ENCODE measurements at places on chromosomes 4 and X. TPM values are rescaled to one million over a fixed set of nuclear protein-coding genes. Genes with fewer than 3 reads are reported as not detected.

- no peak overlapping the region for H3K4me3 ChIP-seq
- H3K27me3 ChIP-seq = no peaks in the 10 kb centered on the region
- no peak overlapping the region for H3K27ac ChIP-seq
Measured at GRCh38 chr4:1492651-1493539, 86.7 kb upstream of the NKX1-1 start.

DNA sequence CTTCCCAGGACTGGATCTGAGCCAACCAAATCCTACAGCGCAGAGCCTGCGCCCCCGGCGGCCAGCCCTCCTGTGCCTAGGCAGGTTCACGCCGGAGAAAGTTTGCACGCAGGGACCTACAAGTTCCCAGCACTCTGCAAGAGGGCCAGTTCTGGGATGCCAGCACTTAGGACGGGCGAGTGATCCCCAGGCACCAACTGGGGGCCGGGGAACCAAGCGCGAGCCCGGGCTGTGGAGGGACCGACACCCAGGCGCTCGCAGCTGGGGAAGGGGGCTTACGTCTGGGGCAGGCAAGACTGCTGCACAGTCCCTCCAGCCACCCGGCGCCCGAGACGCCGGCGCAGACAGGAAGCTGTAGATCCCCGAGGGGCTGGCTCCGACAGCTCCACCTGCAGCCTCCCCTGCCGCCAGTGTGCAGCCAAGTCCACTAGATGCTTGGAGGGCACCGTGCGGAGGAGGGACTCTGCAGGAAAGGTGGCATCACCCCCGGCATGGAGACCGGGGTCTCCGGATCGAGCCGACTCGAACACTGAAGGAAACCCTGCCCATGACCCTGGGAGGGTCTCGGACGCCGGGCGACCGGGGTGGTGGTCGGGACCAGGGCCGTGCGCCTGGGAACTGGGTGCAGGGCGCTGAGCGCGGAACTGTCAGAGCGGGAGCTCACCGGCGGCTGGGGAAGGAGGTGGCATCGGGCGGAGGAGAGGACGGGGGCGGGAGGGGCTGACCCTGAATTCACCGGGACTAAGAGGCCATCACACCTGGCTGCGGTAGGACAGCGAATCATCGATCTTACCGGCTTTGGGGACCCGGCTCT, 566 bp downstream of the CORIN start:
- peaks cover 1% of the 10 kb centered on the region for H3K36me3 ChIP-seq
- peaks cover 16% of the 10 kb centered on the region for H3K4me1 ChIP-seq
- H3K27me3 ChIP-seq = peaks cover 19% of the 10 kb centered on the region
- peak; percentile 62 for DNase-seq
- H3K4me3 ChIP-seq = peak overlapping the region; percentile 74

GRCh38 chrX:47446431-47446830, 36.6 kb downstream of the ZNF41 start:
- H3K4me1 ChIP-seq = no peaks in the 10 kb centered on the region
- no peak for DNase-seq
- no peak overlapping the region for H3K4me3 ChIP-seq
- H3K36me3 ChIP-seq = peaks cover 61% of the 10 kb centered on the region
- H3K27ac ChIP-seq = no peak overlapping the region

GRCh38 chrX:11437642-11438379, 144.6 kb downstream of the AMELX start:
- DNase-seq = no peak
- H3K27ac ChIP-seq = no peak overlapping the region
- H3K27me3 ChIP-seq = peaks cover 4% of the 10 kb centered on the region

DNA sequence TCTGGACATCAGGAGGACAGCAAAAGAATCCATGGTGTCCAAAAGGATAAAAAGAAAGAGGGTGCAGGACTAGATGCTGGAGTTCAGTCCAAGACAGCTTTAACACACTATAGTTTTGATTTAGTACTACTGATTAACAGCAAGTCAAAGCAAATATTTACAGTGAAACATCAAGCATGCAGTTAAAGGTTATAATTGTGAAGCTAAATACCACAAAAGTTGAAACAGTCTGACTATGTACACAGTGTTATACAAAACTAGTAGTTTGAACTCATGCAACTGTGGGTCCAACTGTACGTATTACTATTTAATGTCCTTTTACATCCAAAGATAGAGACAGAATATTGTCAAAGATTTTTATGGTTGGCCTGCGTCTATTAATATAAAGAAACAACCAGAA, 57.6 kb downstream of the CHIC2 start:
- no peak overlapping the region for H3K27ac ChIP-seq
- H3K36me3 ChIP-seq = peaks cover 18% of the 10 kb centered on the region
- H3K4me3 ChIP-seq = no peak overlapping the region
- H3K4me1 ChIP-seq = peaks cover 12% of the 10 kb centered on the region
- no peak for DNase-seq
- no peaks in the 10 kb centered on the region for H3K27me3 ChIP-seq

GRCh38 chr4:163701916-163702315, 207.4 kb downstream of the TMA16 start:
- H3K4me1 ChIP-seq = no peaks in the 10 kb centered on the region
- H3K4me3 ChIP-seq = no peak overlapping the region
- no peaks in the 10 kb centered on the region for H3K36me3 ChIP-seq
- H3K27ac ChIP-seq = no peak overlapping the region
- H3K27me3 ChIP-seq = no peaks in the 10 kb centered on the region
- DNase-seq = no peak

CXCL3 gene
- total RNA-seq = not detected

ODAM gene
- not detected for total RNA-seq

TLL1 gene
- not detected for total RNA-seq

DNA sequence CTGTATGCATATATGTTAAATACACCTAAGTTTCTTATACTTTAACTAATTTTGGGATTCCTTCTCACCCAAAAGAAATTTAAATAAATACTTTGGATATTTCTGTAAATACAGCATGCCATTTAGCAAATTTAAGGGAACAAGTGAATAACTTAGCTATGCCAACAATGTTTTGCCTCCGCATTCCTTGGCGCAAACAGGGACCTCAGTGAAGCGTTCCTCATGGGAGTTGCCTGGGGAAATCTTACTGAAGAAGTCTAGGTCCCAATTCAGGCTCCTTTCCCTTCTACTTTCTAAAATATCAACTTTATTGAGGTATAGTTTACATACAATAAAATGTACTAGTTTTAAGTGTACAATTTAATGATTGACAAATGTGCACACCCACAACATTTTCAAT, 25.0 kb downstream of the COL4A5 start:
- H3K27me3 ChIP-seq = no peaks in the 10 kb centered on the region
- no peak overlapping the region for H3K27ac ChIP-seq
- no peaks in the 10 kb centered on the region for H3K4me1 ChIP-seq
- no peak for DNase-seq
- H3K4me3 ChIP-seq = no peak overlapping the region

DNA sequence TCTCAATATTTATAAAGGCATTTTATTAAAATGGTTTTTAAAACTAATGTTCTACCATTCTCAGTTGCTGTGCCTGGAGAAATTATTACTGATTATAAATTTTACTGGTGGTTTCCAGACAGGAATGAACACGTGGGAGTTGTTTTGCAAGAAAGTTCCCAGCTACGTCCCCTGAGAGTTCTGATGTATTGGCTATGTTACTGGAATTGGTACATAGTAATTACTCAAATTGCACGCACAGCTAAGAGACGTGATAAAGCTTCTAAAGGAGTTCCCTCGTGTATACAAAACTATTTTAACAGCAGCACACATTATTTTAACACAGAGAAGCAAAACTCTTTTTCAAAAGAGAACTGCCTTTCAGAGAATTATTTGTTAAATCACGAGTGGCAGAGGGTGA, 292.2 kb downstream of the NLGN4X start:
- no peaks in the 10 kb centered on the region for H3K4me1 ChIP-seq
- no peaks in the 10 kb centered on the region for H3K27me3 ChIP-seq
- DNase-seq = no peak

- no peak overlapping the region for H3K27ac ChIP-seq
- H3K36me3 ChIP-seq = peaks cover 7% of the 10 kb centered on the region
- H3K4me1 ChIP-seq = peaks cover 10% of the 10 kb centered on the region
- peaks cover 2% of the 10 kb centered on the region for H3K27me3 ChIP-seq
Measured at GRCh38 chr4:3501126-3501824, 30.9 kb downstream of the LRPAP1 start.

DNA sequence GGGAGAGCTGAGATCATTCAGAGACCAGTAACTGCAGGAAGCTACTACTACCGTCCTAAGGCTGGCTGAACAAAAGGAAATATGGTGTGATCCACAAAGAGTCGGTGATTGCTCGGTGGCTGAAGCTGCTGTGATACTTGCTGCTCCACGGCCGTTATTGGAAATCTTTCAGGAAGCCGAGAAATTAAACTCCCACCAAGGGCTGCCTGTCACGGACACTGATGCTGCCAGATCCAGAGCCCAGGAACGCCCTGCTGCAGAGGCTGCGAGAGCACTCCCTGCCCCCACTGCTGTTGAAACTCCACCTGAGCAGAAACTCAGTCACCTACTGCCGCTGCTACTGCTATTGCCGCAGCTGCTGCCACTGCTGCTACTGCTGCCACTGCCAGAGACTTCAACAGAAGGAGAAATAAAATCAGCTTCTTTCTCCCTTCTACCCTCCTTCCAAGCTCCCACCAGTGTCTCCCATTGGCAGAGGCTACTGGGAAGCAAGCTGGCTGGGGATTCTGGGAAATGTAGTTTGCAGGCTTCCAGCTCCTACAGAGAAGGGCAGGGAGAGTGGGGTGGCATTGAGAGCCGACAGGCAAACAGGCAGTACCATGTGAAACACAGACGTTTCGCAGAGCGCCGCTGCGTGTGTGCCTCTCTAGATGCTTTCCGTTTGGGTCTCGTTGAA, 126.0 kb upstream of the ENPP6 start:
- peak overlapping the region; percentile 83 for H3K27ac ChIP-seq
- no peaks in the 10 kb centered on the region for H3K27me3 ChIP-seq
- DNase-seq = peak; percentile 72

DNA sequence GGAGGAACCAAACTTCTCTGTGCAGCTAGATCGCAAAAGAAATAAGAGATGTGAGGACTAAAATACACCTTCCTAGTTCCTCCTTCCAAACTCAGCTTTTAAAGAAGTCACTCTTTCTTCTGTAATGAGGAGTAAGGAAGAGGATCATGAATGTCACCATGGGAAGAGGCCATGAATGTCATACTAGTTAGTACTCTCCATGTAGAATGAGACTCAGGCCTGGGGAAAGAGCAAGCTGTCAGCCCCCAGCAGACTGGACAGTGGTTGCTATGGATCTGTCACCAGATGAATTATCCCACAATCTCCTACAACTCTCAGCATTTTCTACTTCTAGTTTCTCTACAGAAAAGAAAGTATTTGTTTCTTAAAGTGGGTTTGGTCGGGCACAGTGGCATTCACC, 57.1 kb upstream of the PRDM8 start:
- DNase-seq = no peak
- no peaks in the 10 kb centered on the region for H3K27me3 ChIP-seq

GRCh38 chrX:16215660-16216059, 48.4 kb downstream of the MAGEB17 start:
- H3K27me3 ChIP-seq = no peaks in the 10 kb centered on the region
- no peaks in the 10 kb centered on the region for H3K4me1 ChIP-seq
- H3K27ac ChIP-seq = no peak overlapping the region
- H3K4me3 ChIP-seq = no peak overlapping the region
- no peaks in the 10 kb centered on the region for H3K36me3 ChIP-seq
- no peak for DNase-seq

CENPE gene
- total RNA-seq = 56.6 TPM

IBSP gene
- not detected for total RNA-seq

PABPC1L2B gene
- total RNA-seq = not detected

PAK3 gene
- total RNA-seq = 0.53 TPM

DNA sequence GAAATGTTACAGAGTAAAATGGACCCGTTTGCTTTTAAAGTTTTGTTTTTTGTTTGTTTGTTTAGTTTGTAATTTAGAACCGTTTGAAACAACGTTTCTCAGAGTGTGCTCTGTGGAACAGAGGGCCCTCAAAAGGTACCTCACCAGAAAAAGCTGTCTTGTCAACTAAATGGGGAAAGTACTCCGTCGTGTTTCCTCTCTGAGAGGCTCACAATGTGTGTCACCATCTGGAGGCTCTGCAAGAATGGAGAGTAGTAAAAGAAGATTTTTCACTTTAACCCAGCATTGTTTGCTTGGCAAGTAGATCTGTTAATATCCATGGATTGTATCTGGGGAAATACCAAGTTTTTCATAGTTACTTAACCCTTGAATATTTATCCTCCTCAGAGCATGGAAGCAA, 1.5 kb upstream of the ENPEP start:
- no peak for DNase-seq
- H3K27me3 ChIP-seq = peaks cover 20% of the 10 kb centered on the region
- no peaks in the 10 kb centered on the region for H3K36me3 ChIP-seq
- H3K4me3 ChIP-seq = no peak overlapping the region

DNA sequence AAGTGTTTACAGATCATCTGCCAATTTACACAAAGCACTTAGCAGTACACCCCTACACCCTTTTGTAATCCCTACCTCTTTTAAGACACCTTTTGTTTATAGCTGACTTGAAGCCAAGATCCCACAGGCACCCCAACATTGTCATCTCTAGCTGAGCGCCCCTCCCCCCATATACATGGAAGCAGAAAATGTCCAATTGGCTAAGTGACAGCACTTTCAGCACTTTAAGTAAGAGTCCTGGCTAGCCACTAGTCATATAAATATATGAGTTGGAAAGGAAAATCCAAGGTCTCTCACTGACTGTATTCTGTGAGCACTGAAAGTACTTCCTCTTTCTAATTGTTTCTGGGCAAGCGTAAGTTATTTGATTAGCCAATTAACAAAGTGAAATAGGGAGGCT, 108.2 kb downstream of the NSUN7 start:
- DNase-seq = no peak
- H3K4me1 ChIP-seq = peaks cover 2% of the 10 kb centered on the region
- no peak overlapping the region for H3K4me3 ChIP-seq
- H3K36me3 ChIP-seq = no peaks in the 10 kb centered on the region

DNA sequence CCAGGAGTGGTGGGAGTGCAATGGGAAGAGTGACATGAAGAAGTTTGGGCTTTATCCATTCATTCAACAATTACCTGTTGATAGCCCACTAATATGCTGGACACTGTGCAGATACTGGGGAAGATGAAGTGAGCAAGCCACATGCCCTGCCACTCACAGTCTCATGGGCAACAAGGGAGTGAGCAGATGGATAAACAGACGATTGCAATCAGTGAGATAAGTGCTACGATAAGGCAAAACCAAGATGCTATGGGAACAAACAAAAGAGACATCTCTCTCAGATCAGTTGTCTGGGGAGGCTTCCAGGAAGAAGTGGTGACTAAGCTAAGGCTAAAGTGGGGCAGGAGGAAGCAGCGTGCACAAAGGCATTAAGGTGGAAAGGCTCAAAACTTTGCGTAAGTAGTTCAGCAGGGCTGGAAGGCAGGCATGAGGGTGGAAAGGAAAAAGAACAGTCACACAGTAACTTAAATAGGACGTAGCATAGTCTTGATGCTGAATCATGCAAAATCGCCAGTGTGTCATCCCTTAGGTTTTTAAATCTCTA, 31.7 kb downstream of the GAB3 start:
- DNase-seq = peak; percentile 65
- H3K4me3 ChIP-seq = peak overlapping the region; percentile 51
- peaks cover 86% of the 10 kb centered on the region for H3K4me1 ChIP-seq
- H3K27ac ChIP-seq = peak overlapping the region; percentile 97
- no peaks in the 10 kb centered on the region for H3K27me3 ChIP-seq

MAML3 gene
- total RNA-seq = 1.8 TPM

- peaks cover 7% of the 10 kb centered on the region for H3K36me3 ChIP-seq
- no peaks in the 10 kb centered on the region for H3K27me3 ChIP-seq
- H3K4me3 ChIP-seq = no peak overlapping the region
- no peaks in the 10 kb centered on the region for H3K4me1 ChIP-seq
- DNase-seq = no peak
- no peak overlapping the region for H3K27ac ChIP-seq
Measured at GRCh38 chr4:112377171-112377570, 80.0 kb downstream of the ALPK1 start.

Measured in activated CD8-positive, alpha-beta memory T cell treated with anti-CD3 and anti-CD28 coated beads, Interleukin-2, amount 10 ng/mL, durations not matched to agents 7 days and 5 days (primary cell).